ENCODE measurements at places on chromosomes 7 and 10.
A peak's percentile ranks its signal among the peaks of the same experiment; 100 is the strongest.

DNA sequence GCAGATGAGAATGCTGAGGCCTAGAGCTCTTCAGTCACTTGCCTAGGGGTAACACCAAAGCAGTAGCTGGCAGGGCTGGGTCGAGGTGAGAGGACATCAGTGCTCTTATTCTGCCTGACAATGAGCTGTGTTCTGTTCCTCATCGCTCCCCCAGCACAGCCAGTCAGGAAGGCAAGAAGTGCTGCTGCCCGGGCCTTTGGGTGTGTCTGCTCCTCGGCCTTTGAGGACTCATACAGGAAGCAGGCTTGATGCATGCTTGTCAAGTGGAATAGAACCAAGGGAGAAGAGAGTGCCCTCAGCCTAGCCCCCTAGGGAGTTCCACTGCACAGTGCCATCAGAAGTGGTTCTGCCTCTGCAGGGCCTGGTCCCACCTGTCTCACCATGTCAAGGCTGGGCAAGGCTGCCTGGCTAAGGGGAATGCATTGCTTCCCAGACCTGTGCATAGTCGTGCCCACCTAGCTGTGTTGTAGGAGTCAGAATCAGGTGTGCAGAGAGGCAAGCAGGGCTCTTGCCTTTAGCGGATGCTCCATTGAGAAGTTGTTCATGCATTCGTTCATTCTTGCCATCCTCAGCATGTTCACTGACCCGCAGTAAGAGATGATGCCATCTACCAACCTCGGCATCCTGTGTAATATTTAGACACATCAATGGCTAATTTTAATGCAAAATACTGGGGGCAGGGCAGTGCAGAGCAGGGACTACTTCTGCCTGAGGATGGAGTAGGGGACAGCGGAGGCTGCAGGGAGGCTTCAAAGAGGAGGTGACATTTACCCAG is 156.6 kb downstream of the RPS24 start:
- DNase-seq: no peak

DNA sequence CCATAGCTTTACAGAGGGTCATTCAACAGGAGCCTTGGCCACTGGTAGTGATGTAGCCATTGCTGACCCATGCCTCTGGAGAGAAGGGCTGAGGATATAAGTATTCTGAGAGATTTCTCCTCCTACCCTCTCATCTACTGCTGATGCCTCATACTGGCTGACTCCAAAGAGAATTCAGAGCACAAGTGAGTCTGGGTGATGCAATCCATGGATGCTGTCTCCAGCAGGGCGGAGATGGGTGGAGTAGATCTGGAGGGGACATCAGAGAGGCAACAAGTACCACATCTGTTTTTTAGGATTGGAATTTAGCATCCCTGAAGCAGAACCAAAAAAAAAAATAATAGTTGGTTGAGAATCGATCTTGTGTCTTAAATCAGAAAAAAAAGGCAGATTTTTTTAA is 705.7 kb upstream of the CELF2 start:
- DNase-seq: no peak

DNA sequence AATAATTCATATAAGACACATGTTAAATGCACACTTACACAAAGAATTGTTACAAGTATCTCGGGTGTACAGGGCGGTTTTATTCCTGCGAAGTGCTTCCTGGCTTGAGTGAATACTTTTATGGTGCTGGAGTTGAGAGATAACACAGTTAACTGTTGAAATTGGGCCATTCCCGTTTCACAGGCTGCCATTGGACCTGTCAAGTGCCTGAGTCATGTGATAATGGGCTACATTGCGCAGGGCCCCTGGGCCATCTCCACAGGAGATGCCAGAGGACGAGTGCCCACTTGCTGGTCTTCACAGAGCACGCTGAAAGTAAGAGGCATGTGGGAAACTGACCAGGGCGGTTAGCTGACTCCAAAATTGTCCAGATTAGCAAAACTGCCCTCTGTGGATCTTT is 4.8 kb downstream of the FBH1 start:
- DNase-seq: no peak

GRCh38 chr7:18590744-18591340 is 95.3 kb downstream of the HDAC9 start:
- DNase-seq: no peak

- no peak for DNase-seq
Measured at GRCh38 chr7:22860784-22861482, 38.3 kb upstream of the TOMM7 start.

GRCh38 chr10:117964536-117964935 is 82.2 kb downstream of the RAB11FIP2 start:
- no peak for DNase-seq

- no peak for DNase-seq
Measured at GRCh38 chr10:129741978-129742741, 221.9 kb downstream of the EBF3 start.

GRCh38 chr7:98870121-98870651 is 372 bp upstream of the TMEM130 start:
- DNase-seq: peak; percentile 75

DNA sequence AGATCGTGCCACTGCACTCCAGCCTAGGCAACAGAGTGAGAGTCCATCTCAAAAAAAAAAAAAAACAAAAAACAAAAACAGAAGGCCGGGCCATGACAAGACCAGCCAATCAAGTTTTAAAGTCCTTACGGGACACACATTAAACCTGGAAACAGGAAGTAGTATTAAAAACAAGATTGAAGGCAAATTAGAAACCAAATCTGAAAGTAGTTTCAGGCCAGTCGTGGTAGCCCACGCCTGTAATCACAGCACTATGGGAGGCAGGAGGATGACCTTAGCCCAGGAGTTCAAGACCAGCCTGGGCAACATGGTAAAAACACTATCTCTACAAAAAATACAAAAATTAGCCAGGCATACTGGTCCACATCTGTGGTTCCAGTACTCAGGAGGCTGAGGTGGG is 18.1 kb downstream of the PSAP start:
- no peak for DNase-seq

GRCh38 chr7:27277628-27278027 is 35.0 kb downstream of the EVX1 start:
- DNase-seq: no peak

GRCh38 chr7:1322240-1323110 is 89.8 kb downstream of the UNCX start:
- DNase-seq: no peak

- no peak for DNase-seq
Measured at GRCh38 chr10:35488228-35488627, 116.9 kb upstream of the GJD4 start.

GRCh38 chr10:80504897-80505465 is 32.7 kb upstream of the SH2D4B start:
- no peak for DNase-seq

GRCh38 chr10:133091316-133091715 is 3.6 kb downstream of the ADGRA1 start:
- DNase-seq: no peak

DNA sequence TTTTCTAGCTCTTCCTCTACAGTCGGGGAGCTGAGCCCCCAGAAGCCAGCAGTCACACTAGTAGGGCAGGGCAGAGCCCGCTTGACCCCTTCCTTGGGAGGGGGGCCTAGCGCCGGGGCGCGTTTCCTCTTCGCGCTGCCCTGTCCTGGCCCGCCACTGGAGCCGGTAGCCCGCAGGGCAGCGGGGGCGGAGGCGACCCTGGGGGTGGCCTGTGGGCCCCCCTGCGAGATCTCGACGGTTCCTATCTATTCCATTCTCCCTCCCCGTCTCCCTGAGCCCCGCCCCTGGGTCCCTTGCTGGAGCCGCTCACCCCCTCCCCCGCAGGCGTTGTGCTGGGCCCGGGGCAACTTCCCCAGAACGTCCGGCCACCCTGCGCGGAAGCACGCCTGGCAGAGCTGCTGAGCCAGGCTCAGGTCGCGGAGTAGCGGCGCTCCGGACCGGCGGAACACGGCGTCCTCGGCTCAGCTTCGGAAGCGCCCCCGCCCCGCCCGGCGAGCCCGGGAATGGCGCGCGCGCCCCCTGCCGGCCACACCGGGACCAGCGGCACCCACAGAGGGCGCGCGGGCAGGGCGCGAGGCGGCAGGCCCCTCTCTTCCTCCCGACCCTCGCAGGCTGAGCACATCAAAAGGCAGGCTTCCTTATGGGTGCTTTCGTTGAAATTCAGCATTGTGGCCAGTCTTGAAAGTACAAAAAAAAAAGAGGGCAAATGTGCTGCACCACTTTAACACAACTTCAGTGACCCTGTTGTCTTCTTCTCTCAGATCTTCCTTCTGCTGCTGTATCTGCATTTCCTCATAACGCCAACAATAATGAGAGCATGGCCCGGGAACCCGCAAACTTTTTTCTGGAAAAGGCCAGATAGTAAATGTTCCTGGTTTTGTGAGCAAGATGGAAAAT is 327.6 kb downstream of the TNS3 start:
- peak; percentile 7 for DNase-seq

DNA sequence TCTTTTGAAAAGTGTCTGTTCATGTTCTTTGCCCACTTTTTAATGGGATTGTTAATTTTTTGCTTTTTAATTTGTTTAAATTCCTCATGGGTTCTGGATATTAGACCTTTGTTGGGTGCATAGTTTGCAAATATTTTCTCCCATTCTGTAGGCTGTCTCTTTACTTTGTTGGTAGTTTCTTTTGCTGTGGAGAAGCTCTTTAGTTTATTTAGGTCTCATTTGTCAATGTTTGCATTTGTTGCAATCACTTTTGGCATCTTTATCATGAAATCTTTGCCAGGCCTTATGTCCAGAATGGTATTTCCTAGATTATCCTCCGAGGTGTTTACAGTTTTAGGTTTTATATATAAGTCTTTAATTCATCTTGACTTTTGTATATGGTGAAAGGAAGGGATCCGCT is 23.9 kb upstream of the CYP2C19 start:
- DNase-seq: no peak

DNA sequence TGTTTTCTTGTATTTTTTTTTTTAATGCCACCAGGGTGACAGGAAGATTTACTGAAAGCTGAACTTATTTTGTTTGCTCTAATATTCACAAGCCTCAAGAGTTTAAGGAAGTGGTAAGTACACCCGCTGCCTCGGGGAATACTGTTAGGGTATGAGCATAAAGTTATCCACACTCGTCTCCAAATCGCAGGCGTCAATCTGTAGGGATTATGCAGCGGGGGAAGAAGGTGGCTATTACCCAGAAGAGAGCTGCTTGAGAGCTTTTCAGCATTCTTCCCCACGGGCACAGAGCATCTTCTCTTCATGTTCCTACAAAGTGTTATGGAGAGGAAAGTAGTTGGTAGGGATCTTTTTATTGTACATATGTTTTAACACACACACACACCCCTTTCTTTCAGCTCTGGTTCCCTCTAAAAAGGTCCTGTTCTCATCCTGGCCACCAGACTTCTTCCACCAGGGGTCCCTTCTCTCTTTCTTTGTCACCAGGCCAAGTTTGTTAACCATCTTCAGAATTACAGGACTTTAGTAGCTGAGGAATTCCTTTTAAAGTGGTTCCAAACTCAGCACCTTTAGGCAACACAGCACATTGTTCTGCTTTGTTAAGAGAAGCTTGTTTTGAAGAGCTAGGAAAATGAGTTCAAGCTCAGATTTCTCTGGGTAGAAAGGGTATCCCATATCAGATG is 411.6 kb upstream of the GALNT17 start:
- DNase-seq: no peak

DNA sequence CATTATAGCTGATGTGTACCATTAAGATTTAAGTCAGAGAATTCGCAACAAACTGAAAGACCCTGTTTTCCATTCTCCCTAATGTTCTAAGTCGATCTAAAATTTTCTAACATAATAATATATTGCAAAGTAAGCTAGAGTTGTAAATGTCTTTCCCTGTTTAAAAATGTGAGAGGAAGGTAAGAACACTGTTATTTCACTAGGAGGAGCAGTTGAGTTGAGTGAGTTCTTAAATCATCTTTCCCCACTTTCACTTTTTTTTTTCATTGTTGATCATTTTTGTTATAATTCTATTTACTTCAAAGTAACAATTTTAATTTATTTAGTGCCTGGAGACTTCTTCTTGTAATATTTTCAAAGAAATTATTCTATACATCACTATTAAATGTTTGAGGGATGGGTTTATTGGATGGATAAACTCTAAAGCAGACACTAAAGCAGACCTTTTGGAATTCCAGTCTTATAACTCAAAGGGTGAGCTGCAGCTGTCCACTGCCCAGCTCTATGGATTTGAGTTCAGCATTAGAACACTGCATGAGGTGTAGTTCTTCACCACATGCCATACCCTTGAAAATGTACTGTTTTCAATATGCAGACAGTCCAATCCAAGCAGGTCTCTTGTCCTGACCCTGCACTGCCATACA is 181.3 kb upstream of the FZD1 start:
- DNase-seq: no peak

- DNase-seq: no peak
Measured at GRCh38 chr7:122136639-122137245, 7.3 kb downstream of the AASS start.

GRCh38 chr10:123912871-123913270 is 21.3 kb upstream of the CPXM2 start:
- no peak for DNase-seq

- DNase-seq: peak; percentile 36
Measured at GRCh38 chr7:30445770-30446169, 32.8 kb downstream of the NOD1 start.

DNA sequence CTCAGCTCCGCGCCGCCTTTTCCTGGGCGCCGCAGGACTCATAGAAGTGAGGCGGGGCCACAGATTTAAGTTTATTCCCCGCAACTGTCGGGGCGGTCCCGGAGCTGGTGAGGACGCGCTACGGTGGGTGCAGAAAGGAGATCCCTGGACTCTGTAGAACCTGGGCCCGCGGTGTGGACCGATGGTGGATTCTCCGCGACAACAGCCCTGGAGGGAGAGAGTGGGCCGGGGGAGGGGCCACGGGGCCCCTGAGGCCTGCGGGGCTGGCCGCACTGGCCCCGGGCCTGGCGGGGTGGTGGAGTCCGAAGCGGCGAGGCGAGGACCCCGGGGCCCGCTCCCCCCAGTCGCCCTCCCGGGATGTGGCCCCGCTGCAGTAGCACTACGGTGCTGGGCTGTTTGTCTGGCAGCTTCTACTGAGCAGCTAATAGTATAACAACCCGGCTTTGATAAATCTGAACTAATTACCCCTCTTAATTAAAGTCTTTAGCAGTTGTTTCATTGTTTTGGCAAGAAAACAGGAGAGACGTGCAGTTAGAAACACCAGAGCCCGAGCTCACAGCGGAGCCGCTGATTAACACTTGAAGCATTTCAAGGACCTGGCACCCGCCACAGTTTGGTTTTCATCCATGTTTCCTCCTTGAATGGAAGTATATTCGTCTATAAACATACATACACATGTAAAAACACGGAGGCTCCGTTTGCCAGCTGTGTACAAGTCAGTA is 4.2 kb downstream of the FEZF1 start:
- DNase-seq: no peak

GRCh38 chr7:152654971-152655370 is 21.0 kb downstream of the XRCC2 start:
- DNase-seq: no peak

GRCh38 chr7:156049366-156049765 is 237.1 kb upstream of the SHH start:
- DNase-seq: no peak

DNA sequence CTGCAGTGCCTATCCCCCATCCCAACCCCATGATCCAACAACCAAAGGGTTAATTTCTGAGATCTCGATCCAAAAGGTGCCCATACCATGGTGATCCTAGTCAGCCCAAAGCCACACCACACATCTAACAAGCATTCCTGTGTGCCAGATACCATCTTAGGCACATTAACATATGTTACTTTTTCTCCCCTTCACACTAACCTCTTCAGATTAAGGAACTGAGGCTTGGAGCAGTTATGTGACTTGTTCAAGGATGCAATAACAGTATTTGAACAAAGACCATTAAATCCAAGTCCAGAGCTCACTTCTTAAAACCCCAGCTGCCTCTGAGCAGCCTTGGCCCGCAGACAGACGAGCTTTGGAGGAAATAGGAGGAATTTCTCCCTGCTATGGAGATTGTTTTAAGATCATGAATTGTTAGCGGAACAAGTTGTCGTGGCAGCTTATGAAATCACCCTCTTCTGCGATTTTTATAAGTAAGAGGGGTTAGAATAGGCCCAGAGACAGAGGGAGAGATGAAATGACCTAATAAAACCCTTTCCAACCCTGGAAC is 327.2 kb downstream of the KCNMA1 start:
- no peak for DNase-seq

All from stimulated activated CD4-positive, alpha-beta T cell treated with anti-CD3 and anti-CD28 coated beads, Interleukin-1b, Interleukin-23, amount 100 ng/mL, for 24 hours (primary cell).